CD4-positive, alpha-beta T cell treated with Interleukin-10 for 1 hour (primary cell): ENCODE measurements at places on chromosomes 5 and 9.
A peak's percentile ranks its signal among the peaks of the same experiment; 100 is the strongest.

- no peak for DNase-seq
These were observed 148.4 kb upstream of the CLINT1 start for GRCh38 chr5:158007336-158007735.

DNA sequence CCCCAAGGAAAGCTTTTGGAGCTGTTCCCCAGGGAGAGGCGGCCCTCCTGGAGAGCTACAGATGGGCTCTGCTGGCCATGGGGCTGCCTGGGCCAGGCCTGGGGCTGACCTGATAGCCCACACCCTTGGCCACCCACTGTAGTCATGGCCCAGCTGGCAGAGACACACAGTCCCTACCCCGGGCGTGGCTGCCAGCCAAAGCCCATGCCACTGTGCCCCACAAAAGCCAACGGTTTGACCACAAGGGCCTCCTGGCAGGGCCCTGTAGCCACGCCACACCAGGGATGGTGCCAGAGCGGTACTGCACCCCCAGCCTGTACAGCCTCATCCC, 15.2 kb downstream of the NACC2 start:
- no peak for DNase-seq

DNA sequence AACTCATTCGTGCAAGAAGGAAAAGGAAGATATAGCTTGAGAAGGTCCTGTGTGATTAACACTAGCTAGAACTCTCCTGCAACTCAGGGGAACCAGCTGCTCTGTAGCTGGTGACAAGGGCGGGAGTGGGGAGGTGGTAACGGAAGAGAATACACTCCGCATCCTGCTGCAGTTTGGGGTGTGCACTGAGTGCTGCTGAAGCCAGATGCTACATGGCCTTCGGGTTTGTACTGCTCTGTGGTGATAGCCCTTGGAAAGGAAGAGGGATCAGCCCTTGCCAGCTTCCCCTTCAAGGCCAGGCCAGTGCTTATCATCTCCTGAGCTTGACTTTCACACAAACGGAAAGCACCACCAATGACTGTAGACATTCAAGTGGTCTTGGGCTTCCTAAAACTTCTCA, 34.3 kb downstream of the FRMD3 start:
- DNase-seq: no peak

DNA sequence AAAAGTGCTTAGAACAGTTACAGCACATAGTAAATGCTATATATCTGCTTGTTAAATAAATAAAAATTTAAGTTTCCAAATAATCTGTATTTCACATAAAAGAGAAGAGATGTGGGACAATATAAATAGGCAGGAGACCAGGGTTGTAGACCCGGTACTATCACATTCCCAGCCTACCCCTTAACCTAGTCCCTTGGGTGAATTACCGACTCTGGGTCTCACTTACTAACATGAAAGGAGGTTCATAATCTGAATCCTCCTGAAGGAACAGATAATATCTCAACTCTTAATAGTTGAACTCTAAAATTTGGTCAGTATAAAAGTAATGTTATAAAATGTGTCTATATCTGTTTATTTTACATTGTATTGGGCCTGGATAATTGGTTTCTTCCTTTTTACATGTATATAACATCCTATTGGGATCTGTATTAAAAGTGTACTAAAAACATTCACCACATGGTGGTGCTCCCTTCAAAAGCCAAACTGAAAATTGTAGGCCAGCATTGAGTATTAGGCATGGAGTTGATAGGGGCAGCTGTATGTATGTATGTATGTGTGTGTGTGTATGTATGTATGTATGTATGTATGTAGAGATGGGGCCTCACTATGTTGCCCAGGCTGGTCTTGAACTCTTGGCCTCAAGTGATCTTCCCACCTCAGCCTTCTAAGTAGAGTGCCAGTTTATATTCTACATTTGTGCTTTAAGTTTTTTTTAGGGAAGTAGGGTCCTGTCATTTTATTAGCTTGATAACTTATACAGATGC, 64.2 kb upstream of the ABL1 start:
- DNase-seq: peak; percentile 47

DNA sequence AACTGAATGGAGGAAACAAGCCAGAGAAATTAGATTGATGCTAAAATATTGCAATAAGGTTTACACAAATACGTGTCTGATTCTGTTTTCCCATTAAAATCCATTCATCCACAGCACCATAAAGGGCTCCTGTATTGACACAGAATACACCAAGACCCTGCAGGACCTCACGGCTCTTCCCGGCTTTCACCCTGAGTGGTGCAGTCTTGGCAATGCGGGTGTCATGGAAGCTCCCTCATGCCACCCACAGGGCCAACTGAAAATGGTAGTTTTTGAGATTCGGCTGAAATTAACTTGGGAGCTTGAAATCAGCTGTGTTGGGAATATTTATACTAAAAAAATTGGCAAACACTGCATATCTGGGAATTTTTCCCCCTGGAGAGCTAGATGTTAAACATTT, 17.3 kb upstream of the EXOC3 start:
- DNase-seq: peak; percentile 18

- no peak for DNase-seq
These were observed 13.4 kb downstream of the RABL6 start for GRCh38 chr9:136820971-136821825.

GRCh38 chr5:15283076-15283475, 216.9 kb upstream of the FBXL7 start:
- DNase-seq: no peak

DNA sequence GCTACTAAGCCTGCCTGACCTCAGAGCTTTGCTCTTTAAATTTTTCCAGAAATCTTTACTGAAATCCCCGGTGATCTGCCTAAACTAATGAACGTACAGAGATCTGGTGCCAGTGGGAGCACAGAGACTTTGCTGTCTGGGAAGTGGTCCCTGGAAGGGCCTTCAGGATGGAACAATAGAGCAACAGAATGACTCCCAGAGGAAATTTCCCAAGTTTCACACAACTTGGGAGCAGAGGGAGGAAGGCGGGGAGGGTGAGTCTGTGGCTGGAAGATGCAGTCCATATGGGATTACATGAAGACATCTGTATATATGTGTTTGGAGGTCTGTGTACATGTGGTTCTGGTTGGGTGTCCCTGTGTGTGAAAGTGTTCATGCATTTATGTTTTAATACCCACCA, 638.3 kb downstream of the CCDC171 start:
- no peak for DNase-seq

DNA sequence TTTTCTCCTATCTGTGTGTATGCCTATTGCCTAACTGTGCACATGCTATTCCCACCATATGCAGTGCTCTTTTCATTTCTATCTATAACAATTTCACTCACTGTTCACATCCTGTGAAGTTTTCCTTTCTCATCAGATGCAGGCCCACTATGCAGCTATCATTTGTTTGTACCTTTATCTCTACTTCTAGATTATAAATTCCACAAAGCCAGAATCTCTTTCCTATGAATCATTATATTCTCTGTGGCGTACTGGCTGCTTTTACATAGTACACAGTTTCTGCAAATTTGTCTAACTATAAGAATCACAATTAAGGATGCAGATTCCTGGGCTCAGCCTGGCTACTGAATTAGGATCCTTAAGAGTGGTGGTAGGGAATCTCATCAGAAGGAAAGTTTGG, 600.8 kb upstream of the ARRDC3 start:
- no peak for DNase-seq

- DNase-seq: no peak
These were observed 124.9 kb downstream of the TMEM167A start for GRCh38 chr5:82952326-82952725.

DNA sequence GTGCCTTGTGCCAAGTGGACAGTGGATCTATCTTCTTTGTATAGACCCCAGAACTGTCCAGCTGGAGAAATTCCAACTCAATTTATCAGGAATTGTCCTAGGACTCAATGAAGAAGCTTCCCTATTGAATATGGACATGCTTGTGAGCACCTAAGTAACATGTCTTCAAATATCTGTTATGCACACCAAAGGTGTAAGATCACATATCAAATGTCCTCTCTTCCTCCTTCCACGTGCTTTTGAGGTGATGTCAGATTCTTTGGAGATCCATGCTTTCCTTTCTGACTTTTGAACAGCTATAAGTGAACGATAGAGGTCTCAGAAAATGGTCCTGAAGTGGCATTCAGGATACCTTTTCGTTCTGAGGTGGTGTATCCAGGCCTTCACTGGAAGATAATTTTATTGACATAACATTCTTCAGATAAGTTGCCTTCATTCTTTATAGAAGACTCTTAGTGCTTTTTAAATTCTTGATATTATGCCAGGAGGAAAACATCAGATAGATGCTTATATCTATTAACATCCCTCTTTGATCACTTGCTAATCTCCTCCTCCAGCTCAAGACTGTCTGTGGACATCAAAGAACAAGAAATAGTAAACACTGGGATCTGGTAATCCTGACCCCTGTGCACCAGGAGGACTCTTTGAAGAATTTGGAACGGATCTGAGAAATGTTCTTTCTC, 246.4 kb downstream of the SMARCA2 start:
- DNase-seq: no peak

DNA sequence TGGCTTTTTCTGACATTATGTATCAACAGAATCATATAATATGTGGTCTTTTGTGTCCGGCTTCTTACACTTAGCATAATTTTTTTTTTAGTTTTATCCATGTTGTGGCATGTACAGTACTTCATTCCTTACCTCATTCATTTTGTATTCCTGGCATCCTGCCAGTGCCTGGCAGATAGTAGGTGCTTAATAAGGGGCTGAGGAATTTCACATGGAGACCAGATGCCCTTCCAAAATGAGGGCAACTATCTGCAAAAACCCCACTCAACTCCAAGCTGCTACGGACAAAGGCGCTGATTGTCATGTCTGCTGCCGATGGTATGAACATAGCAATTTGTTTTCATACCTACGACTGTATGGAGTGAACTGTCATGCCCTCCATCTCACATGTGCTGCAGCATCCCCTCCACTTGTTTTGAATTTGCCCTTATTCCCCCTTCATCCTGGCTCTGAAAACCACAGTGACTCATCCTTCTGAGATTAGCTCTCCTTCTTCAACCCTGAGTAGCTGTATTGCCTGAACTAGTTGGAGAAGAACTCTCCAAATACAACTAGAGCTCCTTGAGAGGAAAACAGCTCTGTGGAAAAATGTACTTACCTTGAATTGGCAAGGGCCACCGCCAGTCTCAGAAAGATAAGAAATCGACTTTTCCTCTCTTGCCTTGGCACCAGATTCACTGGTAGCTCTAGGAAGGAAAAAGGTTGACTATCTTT, 41.3 kb upstream of the FOXE1 start:
- no peak for DNase-seq

DNA sequence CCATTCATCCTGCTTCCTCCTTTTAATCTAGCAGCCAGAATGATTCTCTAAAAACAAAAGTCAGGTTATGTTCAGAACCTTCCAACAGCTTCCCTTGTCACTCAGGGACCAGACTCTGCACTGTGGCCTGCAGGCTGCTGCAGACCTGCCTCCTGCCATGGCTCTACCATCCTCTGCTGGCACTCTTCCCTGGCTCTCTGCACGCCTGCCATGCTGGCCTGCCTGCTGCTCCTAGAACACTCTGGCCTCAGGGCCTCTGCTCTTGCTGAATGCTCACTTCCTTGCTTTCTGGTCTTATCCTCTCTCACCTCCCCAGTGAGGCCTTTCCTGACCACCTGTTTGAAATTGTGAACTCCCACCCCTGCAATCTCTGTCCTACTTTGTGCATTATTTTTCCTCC, 149.4 kb downstream of the CD180 start:
- no peak for DNase-seq

- DNase-seq: no peak
These were observed 152.7 kb downstream of the ATP10B start for GRCh38 chr5:160699301-160699700.

DNA sequence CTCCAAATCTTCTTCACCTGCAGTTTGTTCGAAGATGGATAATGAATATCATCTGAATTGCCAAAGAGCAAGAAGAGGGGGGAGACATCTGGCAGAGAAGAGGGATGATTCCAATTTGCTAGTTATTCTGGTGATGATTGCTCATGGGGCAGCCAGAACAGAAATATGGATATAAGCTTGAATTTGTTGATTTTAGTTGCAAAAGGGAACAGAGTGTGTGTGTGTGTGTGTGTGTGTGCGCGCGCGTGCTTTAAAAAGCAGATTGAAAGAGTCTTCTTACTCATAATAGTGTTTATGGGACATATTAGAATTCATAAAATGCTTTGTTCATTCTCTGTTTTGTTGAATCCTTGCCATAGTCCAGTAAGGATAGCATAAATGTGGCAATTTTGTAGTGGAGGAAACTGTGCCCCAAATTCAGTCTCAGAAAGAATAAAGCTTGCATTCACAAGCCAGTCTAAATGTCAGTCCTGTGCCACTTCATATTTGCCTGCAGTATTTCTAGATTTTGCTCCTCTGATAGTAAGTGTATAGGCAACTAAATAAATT, 436.3 kb upstream of the KLF4 start:
- no peak for DNase-seq

DNA sequence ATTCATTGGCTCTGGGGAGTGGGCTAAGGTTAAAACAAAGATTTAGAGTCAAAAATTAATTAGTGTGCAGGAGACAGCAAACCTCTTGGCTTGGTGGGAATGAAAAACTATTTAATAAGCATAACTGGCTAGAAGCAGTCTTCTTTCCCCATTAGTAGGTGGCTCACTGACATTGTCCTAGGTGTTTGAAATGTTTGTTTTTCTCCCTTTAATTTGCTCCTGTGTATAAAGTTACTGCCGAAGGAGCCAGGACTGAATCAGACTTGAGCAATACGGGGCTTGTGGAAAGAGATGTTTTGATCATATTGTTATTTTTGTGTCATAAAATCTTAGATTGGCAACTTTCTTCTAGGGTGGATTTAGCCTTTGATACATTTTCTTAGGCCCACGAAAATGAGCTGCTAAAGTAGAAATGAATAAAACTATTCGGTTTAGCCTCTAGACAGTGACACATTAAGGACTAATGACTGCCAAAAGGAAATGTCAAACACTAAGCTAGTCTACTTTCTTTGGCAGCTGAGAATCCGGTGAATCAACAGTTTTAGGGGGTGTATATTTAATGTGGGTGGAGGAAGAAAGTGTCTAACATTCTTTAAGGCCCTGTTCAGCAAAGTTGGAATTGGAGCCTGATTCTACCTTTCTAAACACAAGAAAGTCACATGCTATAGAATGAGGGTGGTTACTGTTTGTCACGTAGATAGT, 30.2 kb downstream of the LRRTM2 start:
- DNase-seq: no peak
